ENCODE measurements at places on chromosomes 1 and 21.
A peak's percentile ranks its signal among the peaks of the same experiment; 100 is the strongest.

- no peak for DNase-seq
Measured at GRCh38 chr1:201229095-201229494, 38.5 kb downstream of the IGFN1 start.

GRCh38 chr21:44532712-44533111, 7.3 kb downstream of the KRTAP10-1 start:
- no peak for DNase-seq

GRCh38 chr1:6099297-6099696, 53.6 kb downstream of the KCNAB2 start:
- DNase-seq = no peak

- peak; percentile 14 for DNase-seq
Measured at GRCh38 chr21:45281411-45282282, 6.0 kb downstream of the POFUT2 start.

GRCh38 chr1:164770131-164770529, 211.1 kb downstream of the PBX1 start:
- DNase-seq = no peak

DNA sequence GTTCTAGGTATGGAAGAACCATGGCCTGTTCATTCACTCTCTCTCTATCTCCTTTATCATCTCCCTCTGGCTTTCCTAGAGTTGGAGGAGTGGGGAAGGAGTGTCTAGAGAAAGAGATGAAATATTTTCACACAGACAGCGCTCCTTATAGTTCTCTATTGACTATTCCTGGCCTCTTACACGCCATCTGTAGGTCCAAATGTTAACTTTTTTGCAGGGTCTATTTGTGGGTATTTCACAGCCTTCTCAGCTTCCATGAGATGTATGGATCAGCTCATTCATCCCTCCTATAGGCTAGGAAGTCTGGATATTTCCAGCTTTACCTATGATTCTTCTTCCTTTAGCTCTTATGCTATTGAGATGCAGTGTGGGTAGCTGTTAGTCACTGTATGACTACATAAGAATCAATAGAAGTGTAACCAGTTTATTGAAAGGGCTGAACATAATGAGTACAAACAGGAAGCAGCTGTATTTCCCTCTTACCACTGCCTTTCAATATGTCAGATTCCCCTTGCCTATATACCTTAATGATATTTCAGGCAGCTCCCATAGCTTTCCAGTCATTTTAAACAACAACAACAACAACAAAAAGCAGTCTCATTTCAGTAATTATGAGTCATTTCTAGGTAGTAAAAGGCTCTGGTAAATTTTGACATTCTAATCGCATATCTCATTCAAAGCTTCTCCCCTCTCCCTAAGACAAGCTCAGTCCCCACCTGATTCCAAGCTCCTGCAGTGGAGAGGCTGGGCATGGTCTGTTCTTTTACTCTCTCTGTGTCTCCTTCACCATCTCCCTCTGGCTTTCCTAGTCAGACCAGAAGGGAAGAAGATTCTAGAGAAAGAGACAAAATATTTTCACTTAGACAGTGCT, 149.5 kb downstream of the TTLL7 start:
- DNase-seq = no peak

DNA sequence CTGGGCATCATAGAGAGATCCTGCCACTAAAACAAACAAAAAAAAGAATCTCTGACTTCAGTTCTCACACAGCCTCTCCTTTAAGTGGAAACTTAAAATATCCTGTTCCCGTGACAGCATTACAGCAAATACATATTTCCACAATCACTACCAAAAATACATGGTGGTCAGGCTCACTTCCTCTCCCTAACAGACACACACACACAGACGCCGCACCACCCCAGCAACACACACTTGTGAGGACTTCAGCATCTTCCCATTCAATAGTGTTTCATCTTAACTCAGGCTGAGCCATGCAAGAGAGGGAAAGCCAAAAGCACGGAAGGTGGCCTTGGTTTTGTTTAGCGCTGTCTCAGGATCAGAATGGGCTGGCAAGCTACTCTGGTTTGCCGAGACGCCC, 21.9 kb downstream of the KIAA1614 start:
- no peak for DNase-seq

GRCh38 chr1:93829061-93829460, 49.9 kb downstream of the DNTTIP2 start:
- DNase-seq = no peak

DNA sequence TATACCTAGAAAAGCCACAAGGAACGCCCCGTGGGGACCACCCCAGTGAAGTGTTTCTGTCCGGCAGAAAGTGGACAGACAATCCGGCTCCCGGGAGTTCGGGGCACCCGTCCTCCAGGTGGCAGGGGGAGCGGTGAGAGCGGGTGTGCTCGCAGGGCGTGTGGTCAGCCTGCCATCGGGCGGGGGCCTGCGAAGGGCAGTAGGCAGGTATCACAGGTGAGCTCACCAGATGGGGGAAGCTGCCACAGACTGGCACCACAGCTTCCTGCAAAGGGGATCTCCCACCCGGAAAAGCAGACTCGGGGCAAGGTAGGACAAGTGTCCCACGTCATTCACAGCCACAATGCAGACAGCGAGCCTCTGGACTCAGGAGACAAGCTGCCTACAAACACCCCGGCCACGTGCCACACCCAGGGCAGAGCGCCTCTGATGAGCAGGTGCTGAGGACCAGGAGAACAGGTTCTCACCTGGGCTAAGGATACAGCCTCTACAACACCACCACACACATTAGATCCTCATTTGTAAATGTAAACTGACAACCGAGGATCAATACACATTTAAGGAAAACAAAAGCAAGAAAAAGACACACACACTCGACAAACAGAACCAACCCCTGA, 36.4 kb downstream of the VPS26C start:
- DNase-seq = no peak

- DNase-seq = no peak
Measured at GRCh38 chr1:183993132-183993531, 44.4 kb downstream of the COLGALT2 start.

DNA sequence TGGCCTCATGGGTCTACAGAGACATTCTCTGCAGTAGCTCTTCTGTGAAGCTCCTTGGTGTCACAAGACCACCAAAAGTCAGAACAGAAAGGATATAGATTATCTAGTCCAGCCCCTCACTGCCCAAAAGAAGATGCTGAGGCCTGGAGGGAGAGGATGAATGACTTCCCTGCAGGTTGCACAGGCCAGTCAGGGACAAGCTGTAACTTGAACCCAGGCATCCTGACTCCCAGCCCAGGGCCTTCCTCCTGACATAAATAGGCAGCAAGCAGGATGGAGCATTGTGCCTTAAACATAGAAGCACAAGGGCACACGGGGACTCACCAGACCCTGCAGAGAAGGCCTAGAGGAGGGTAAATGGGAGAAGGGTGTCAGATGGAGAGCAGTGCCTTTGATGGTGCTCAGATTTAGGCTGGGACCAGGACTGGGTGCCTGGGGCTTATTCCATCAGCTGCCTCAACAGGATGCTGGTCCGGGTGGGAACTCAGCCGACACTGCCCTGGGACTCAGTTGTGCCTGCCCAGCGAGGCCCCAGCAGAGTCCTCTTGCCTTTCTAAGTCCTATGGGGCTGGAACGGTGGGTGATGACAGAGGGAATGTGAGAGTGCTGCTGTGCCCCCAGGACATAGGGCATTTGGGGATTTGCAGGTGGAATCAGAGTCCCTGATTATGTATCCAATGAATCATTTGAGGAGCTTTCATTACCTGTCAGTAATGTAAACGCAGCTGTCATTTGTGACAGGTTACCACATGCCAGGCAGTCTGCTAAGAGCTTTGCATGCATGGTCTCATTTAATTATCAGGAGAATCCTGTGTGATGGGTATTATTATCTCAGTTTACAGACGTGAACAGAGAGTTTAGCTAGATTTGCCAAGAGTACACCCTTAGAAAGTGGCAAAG, 13.2 kb downstream of the S100A7A start:
- no peak for DNase-seq

DNA sequence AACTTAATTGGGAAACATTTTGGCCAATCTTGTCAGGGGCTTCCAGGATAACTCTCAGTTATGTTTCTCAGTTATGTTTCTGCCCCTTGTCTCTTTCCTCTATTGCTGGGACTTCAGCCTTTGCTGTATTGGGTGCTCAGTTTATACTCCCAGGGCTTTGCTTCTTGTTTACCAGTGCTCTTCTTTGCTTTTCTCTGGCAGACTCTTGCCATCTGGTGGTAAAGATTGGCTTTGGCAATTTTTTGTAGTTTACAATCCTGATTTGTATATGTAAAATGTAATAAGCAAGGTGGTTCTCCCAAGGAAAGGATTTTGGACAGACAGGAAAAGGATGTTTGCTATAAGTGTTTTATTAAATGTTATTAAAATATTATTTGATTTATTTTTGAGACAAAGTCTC, 37.9 kb downstream of the FABP3 start:
- DNase-seq = peak; percentile 61

DNA sequence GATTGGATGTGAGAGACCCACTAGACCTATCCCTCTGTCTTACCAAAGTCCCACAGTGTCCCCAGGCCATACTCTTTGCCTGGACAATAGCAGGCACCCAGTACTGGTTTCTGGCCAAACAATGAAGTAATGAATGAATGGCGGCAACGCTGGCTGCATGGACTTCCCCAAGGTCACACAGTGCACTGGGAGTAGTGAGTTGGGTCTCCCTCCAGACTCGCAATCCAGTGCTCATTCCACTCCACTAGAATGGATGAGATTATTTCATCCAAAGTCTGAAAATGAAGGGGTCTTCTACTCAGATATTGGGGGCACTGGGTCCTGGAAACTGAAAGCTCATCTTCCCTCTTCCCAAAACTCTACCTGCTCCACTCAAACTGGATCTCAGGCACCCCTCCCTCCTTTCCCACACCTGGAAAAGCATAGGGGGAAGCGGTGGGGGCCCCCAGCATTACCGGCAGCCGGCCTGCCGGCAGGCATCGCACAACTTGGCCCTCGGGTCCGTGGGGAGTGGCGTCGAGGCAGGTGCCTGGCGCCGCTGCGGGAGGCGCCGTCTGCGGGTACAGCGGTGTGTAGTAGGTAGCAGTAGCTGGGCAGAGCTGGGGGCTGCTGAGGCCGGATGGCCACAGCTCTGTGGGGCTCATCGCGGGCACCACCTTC, 816 bp downstream of the E2F2 start:
- no peak for DNase-seq
